Stimulated activated CD4-positive, alpha-beta T cell treated with anti-CD3 and anti-CD28 coated beads, Interleukin-2, amount 100 ng/mL, for 24 hours (primary cell): ENCODE measurements at places on chromosomes 16 and 17.

DNA sequence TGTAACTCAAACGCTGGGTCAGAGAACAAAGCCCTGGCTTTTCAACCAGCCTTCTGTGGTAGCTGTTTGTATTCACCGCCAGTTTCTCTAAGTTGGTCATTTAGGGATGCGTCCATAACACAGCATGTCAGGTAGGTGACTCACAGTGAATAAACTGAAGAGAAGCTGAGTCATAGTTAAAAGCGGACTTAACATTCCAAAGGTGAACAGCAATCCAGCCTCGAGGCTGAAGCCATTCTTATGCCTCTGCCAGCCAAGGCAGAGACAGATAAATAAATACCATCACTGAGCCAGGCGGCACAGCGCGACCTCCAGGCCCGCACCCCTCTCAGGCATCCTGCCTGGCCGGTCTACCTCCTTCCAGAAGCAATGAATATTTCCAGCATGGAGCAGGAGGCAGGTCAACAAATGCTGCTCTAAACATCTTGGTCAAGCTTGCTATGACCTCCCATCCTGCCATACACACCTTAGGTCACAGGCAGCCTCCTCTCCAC lies 12.4 kb upstream of the CACNG4 start:
- DNase-seq: no peak

DNA sequence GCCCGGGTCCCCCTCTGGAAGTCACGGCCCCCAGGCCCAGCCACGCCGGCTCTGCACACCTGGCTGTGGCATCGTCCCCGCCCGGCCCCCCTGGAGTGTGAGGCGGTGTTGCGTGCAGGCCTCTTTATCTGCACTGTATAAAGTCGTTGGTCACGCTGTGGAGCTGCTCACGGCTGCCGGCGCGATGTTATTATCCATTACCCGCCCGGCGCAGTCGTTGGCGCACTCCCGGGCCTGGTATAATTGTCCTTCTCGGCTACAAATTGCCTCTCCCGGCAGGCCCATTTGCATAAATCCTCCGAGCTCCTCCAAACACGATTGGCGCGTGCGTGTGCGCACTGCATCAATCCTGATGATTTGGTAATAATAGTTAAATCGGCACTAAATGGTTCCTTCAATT lies 57.8 kb downstream of the BAHCC1 start:
- DNase-seq: no peak

- no peak for DNase-seq
Measured at GRCh38 chr17:57106107-57106835, 21.2 kb downstream of the AKAP1 start.

DNA sequence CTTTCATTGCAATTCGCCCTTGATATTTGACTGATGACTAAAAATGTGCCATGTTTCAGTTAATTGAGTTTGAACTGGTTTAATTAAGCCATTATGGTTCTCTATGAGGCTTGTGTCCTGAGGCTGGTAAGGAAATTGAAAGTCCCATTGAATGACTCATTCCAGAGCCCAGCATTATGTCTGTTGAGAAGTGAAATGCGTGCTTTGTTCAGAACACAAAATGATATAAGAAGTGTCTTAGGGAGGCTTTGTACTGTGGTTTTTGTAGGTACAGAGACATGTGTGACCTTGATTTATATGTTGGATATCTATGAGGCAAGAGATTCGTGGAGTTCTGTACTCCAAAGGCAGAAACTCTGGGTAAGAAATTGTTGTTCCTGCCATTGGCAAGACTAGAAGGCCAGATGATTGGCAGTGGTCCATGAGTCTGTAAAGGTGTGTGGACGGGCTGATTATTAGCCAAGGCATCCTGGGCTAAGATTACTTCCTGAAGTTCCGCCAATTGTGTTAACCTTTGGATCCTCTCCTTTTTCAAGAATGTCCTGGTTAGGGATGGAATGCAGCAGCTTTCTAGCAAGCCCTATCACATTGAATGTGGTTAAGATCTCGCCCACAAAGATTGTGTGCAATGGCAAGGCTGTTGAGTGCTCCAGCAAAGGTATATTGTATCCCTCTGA lies 103.7 kb downstream of the NPIPB5 start:
- DNase-seq: no peak

- no peak for DNase-seq
Measured at GRCh38 chr17:62822080-62822904, 14.2 kb upstream of the MARCHF10 start.

DNA sequence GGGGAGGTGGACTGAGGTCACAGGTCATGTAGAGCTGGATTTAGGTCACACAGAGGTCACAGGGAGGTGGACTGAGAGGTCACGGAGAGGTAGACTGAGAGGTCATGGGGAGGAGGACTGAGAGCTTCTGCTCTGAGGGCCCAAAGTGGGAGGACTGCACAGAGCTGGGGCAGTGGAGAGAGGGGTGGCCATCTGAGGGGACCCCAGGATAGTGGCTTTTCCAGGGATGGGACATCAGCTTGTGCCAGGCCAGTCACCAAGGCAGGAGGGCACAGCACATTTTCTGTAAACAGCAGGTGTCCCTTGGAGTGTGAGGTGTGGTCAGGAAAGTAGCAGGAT lies 26.1 kb upstream of the JPT2 start:
- no peak for DNase-seq

- no peak for DNase-seq
Measured at GRCh38 chr16:67411339-67411738, 4.9 kb downstream of the ZDHHC1 start.

- no peak for DNase-seq
Measured at GRCh38 chr17:77744066-77744988, 214.2 kb upstream of the TNRC6C start.

DNA sequence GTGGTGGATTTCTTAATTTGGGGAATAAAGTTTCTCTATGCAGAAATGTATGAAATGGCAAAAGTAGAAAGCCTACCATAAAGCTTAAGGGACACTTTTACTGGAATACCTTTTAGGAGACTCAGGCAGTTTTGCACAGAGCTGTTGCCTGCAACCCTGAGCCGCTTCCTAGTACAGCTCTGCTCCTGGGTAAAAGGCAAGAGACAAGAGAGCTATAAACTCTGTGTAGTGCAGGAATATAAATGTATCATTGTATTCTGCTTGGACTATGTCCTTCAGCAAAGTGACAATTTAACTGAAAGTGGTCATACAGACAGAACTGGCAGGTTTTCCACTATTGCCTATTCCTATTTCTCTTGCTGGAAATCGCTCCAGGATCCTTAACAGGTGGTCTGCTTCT lies 65.3 kb upstream of the MYOCD start:
- DNase-seq: no peak

- no peak for DNase-seq
Measured at GRCh38 chr16:81066681-81067080, 10.4 kb downstream of the C16orf46 start.

GRCh38 chr16:66399930-66400329 lies 27.2 kb upstream of the BEAN1 start:
- DNase-seq: no peak

DNA sequence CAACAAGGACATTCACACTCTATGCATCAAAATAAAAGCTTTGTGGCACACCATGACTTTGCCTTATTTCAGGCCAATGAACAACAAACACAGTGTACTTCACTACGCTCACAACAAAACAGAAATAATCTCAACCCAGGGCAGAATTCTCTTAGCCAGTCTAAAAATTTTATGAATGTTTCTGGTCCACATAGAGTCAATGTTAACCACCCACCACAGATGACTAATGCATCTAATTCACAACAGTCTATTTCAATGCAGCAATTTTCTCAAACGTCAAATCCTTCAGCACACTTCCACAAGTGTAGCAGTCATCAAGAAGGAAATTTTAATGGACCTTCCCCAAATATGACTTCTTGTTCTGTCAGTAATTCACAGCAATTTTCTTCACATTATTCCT lies 101.7 kb downstream of the CHD9 start:
- DNase-seq: no peak

GRCh38 chr17:16878084-16878483 lies 93.8 kb downstream of the TNFRSF13B start:
- DNase-seq: no peak

DNA sequence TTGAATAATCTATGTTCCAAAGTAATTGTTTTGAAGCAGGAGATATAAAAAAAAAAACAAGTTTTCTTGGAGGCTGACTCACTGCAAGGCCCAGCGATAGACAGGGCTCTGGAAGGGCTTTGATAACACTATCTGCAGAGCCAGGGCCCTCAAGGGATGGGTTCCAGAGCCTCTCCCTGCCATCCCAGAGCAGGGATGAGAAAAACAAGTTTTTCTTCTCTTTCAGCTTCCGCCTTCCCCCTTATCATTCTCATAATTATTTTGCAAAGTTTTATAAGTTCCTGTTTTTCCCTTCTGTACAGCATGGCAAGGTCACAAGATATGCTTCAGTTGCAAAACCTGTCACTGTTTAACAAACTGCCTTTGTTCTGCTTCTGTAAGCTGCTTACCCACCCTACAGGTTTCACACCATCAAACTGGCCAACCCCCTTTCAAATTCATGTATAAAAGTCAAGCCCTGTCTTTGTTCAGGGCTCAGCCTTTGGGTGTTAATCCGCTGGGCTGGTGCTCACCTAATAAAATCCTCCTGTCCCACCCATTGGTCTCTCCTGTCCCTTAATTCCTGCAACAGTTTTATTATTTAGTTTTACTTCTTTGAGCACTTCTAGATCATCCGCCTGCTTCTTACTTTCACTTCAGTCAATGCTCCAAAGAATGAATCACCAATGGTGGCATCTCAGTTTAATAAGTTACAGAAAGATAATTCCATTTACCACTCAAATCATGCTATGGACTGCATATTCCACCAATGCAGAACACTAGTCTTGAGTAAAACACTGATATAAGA lies 5.6 kb upstream of the THUMPD1 start:
- no peak for DNase-seq

- DNase-seq: no peak
Measured at GRCh38 chr17:27362503-27362902, 68.6 kb downstream of the WSB1 start.

- no peak for DNase-seq
Measured at GRCh38 chr17:14866266-14866665, 398.9 kb downstream of the PMP22 start.

- no peak for DNase-seq
Measured at GRCh38 chr16:49516382-49517036, 142.9 kb downstream of the C16orf78 start.

GRCh38 chr17:74009056-74009625 lies 194.3 kb upstream of the RPL38 start:
- no peak for DNase-seq

- DNase-seq: no peak
Measured at GRCh38 chr16:57235128-57236021, 9.7 kb upstream of the ARL2BP start.

DNA sequence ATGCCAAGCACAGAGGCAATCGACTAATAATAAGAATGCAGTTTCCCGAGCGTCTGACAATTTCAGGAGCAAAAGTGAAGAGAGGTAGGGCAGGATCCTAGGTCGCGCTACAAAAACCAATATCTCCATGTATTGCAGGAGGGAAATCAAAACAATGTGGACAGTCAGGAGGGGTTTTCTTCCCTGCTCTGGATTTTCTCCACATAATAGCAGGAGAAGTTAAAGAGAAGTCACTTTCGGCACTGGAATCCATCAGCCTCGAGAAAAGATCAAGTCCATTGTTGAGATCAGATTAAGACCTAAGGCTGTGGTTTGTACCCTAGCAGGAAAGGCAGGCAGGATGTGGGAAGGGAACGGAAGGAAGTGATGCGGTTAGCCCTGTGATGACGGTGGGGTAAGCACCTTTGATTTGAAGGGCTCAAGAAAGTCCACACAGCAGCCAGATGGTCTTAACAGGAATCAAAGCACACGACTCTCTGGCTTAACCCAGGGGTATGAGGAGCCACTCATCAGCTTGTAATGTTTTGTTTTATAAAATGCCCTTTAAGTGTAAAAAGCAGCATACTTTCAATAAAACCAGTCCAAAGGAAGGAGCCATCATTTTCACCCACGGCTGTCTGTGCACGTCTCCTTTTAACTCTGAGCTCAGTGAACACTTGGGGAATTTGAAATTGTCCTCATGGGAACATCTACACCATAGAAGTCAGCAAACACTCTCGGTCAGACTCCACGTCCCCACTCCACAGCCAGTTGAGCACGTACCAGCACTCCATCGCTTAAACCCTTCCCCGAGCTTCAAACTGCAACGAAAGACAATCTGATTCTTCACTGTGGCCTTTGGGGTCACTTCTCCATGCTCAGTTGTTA lies 15.8 kb upstream of the AKTIP start:
- peak; percentile 72 for DNase-seq

- no peak for DNase-seq
Measured at GRCh38 chr16:77289331-77289809, 90.2 kb downstream of the SYCE1L start.

- DNase-seq: no peak
Measured at GRCh38 chr17:48627118-48627597, 1.0 kb upstream of the HOXB9 start.

DNA sequence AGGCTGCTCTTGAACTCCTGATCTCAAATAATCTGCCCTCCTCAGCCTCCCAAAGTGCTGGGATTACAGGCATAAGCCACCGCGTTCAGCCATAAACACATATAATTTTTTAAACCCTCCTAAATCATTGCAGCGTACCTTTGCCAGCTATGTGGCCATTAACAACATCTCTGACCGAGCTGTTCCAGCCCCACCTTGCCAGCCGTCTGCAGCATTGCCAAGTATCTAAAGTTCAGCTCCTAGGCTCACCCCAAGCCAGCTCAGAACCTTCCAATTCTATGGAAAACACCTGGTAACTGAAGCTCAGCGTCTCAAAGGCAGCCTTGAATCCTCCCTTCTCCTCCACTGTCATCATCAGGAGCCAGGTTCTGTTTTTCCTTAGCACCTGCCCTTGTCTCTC lies 5.1 kb upstream of the MEIOB start:
- no peak for DNase-seq

DNA sequence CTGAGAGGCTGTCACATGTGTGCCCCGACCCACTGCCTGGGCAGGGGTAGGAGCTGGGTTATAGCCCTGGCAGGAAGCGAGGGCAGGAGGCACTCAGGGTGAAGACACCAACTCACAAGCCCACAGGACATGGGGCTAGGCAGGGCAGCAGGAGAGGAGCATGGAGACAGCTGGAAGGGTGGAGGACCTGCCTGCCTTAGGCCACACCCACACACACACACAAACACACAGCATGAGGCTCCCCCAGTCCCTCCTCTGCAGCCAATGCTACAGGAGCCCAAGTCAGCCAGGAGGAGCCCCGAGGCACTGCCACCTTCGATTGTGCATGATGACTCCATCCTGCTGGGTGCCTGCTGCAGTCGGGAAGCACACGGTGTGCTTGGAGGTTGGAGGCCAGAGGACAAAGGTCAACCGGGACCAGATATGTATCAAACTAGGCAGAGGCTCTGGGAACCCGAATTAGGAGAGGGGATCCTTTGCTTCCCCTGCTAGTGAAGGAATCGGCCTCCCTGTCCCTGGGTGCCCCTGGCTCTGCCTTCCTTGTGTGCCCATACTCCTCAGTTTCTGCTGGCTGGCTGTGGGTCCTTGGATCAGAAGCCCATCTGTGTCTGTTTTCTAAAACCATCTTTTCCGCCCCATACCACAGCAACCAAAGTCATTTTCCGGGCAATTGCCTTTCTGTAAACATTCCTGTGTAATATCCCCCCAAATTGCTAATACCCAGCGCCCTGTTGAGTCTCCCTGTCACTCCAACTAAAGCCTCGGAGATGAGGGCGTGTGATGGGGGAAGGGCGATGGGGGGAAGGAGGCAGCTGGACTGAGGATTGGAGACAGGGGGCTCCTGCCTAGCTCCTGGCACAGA lies 20.5 kb downstream of the SRCIN1 start:
- DNase-seq: no peak
